ENCODE measurements at places on chromosomes 1 and 21.

- DNase-seq = no peak
Measured at GRCh38 chr1:238232084-238232710, 341.5 kb upstream of the ZP4 start.

GRCh38 chr1:5430911-5431697, 561.1 kb downstream of the NPHP4 start:
- no peak for DNase-seq

- peak; percentile 54 for DNase-seq
Measured at GRCh38 chr1:157092831-157093230, 6.8 kb downstream of the ETV3L start.

GRCh38 chr1:82598812-82599211, 798.1 kb downstream of the ADGRL2 start:
- DNase-seq = no peak

GRCh38 chr1:65265651-65266351, 43.5 kb upstream of the DNAJC6 start:
- DNase-seq = peak; percentile 58

DNA sequence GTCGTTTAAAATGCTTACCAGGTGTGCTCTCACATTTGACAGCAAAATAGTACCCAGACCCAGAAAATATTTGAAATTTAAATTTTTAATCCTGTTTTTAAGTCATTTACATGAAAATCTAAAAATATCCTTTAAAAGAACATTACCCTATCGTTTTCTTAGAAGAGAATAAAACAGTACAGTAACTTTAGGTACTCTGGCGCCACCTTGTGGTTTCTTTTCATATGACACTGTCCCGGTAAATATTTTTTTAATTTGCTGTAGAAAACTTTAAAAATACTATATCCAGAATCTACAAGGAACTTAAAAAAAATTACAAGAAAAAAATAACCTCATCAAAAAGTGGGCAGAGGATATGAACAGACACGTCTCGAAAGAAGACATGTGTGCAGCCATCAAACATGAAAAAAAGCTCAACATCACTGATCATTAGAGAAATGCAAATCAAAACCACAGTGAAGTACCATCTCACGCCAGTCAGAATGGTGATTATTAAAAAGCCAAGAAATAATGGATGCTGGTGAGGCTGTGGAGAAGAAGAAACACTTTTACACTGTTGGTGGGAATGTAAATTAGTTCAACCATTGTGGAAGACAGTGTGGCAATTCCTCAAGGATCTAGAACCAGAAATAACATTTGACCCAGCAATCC, 129.2 kb downstream of the RGS21 start:
- DNase-seq = no peak

GRCh38 chr1:182718311-182718710, 33.9 kb upstream of the RGS8 start:
- DNase-seq = no peak

DNA sequence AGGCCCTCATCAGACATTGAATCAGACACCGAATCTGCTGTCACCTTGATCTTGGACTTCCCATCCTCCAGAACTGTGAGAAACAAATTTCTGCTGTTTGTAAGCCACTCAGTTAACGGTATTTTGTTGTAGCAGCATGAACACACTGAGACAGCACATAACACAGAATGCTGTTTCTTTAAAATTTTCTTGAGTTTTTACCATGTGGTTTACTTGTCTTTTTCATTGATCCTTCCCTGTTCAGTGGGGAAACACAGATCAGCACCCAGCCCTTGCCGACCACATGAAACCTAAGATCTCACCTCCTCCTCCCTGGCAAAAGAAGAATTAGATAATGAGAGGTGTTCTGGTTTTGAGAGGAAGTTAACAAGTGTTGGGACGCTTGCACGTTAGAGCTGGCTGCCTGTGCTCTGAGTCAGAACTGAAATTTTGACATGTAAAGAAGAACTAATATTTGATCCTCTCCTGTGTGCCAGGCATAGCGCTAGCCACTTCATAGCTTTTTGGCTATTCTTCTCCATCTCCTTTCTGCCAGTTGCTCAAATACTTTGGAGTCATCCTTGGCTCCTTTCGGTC, 179.6 kb downstream of the DHRS3 start:
- DNase-seq = no peak

DNA sequence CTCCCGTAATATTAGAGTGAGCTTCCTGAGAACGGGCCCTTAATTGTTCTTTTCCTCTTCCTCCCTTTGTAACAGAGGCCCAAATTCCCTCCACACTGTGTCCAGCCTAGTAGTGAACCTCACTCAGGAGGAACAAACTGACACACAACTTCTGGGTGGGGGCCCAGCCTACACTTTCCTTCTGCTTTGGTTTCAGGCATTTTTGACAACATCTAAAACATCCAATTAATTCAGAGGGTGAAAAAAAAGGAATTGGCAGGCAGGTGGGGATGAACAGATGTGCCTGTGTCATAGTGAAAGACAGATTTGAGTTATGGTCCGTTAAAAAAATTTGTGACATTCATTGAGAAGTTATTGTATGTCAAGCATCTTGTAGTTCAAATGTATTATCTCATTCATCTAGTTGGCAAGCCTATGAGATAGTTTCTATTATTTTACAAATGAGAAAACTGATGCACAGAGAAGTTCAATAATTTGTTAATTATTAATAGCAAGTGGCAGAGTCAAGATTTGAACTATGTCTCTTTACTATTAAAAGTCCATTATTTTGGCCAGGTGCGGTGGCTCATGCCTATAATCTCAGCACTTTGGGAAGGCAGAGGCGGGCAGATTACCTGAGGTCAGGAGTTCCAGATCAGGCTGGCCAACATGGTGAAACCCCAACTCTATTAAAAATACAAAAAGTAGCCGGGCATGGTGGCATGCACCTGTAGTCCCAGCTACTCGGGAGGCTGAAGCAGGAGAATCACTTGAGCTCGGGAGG, 41.6 kb upstream of the LRIG2 start:
- no peak for DNase-seq

DNA sequence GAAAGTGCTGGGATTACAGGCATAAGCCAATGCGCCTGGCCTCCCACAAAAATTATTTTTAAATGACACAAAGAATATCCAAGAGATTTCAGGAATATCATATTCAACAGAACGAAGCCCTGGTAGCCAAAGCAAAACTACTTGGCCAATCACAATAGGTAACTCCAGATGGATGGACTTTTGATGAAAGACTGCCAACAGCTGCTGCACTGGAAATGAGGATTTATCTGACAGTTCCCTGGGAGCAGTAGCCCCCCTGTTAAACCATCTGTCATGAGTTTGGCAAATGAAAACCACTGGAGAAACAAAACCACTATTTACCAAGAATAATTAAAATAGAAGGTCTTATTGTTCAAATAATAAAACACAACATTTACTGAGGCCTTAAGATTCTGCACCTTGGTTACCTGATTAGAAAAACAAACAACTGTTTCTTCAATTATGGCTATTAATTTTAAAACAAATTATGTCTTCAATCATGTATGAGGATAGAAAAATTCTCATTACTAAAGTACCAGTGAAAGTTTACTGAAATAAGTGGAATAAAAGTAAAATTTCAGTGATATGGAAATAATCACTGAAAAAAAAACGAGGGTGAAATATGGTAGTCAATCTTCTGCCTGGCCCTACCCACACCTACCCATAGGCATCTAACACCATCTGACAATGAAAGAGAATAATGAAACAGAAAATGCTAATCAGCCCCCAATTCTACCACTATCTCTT, 34.3 kb upstream of the PSMG1 start:
- no peak for DNase-seq

- DNase-seq = no peak
Measured at GRCh38 chr1:86052948-86053698, 103.4 kb downstream of the COL24A1 start.

- DNase-seq = no peak
Measured at GRCh38 chr1:204278958-204279357, 65.2 kb upstream of the GOLT1A start.

DNA sequence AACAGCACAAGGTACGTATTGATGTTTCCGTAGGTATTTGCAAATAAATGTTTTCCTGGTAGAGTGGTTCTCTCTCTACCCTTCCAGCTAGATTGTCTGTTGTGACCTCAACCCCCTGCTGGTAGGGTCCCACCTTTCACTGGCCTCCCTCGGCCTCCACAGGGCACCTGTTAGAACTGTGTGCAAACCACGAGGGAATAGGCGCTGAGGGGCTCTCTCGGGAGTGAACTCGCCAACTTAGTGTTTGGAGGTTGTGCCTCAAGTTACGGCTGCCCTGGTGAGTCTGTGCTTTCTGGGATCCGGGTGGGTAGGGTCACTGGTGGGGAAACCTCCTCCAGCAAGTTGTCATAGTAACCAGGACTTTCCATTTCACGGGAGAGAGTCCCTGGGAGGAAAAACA, 204.7 kb upstream of the EDN2 start:
- DNase-seq = no peak

DNA sequence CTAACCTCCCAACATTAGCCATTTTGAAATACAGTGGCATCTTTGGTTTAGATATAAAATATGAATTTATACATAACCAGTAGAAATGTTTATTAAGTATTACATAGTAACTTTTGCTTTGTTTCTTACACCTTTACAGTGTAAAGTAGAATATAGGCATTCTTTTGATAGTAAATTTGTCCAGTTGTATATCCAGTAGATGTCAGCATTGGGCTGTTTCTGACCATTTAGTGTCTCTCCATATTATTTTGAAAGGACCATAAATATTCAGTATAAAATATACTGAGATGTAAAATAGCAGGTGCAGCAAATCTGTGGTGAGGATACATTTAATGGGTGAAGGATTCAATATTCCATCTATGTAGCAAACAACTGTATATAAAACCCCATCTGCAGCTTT, 115.8 kb upstream of the ZRANB2 start:
- DNase-seq = no peak

DNA sequence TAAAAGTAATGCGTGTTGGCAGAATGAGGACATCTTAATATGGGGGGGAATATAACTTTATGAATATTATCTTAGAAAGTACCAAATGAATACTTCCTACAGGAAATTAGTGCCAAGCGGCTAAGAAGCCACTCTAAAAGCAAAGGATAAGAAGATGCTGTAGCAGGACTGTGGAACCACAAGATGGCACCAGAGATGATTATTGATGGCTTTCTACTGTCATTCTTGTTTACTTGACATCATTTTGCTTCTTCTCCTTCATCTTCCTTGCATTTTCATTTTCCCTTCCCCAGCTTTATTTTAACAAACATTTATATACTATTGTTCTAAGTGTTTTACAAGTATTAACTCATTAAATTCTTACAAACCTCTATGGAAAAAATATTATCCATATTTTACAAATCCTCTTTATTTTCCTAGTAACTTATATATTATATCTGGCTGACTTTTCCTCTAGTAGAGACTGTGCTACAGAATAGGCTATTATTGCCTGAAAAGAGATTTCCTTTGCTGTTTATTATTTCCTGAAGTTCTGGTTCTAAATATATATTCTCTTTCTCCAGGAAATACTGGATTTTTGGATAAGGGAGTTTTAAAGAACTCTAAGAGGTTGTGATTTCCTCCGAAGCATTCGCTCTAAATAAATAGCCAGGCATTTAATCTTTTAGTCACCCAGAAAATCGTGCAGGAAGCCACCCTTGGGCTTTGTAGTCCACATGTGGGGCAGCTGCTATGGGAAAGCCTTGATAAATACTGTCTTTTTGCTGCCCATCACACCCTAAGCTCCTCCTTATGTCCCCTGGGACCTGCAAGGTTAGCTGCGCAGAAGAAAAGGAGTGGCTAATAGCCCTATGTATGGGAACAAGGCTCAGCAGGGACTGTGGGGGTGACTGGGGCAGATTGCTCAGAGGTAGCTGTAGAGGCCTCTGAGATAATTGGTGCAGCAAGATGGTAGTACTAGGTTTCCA, 69.8 kb downstream of the TPR start:
- DNase-seq = no peak

DNA sequence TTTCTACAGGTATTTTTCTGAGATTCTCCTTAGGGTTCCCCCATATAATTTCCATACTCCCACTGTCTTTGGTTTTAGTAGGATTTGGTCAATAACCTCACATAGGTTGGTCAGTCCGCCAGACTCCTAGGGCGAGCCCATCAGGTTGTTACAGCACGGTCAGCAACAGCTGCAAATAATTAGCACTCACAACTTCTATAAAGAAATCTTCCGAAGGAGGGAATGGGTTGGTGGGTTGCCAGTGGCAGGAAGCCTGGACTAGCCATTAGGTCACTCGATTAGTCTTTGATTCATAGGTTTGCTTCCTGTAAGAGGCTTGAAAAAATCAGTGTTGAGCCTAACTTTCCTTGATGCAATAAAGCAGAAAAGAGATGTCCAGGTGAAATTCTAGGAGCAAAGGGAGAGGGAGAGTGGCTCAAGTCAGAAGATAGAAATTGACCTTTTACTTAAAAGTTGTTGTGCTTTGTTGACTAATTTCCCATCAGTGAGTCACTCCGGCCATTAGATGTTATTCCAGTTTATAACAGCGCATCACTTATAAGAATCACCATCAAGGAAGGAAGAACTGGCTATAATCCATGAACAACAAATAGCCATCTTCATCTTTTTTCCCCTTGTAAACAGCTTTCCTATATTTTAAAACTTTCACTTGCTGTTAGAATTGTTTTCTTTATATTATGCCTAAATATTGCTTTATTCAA, 88.3 kb downstream of the TPR start:
- no peak for DNase-seq

- DNase-seq = no peak
Measured at GRCh38 chr1:56079391-56079790, 500.0 kb downstream of the PLPP3 start.

DNA sequence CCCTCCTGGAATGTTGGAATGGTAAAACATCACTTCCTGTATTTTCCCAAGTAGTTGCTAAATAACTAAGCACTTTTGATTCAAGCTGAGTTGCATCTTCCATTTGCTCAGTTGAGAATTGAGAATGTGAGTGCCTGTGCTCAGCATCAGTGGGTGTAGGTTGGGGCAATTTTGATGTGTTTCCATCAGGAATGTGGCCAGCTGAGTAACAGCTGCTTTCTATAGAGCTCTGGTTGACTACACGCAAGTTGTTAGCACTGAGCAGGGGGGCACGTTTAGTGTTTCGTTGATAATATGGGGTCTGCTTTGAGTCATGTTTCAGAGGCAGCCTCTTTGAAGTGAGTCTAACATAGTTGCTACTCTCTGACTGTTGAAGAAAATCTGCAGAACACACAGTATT, 41.5 kb downstream of the LRRC53 start:
- DNase-seq = no peak

DNA sequence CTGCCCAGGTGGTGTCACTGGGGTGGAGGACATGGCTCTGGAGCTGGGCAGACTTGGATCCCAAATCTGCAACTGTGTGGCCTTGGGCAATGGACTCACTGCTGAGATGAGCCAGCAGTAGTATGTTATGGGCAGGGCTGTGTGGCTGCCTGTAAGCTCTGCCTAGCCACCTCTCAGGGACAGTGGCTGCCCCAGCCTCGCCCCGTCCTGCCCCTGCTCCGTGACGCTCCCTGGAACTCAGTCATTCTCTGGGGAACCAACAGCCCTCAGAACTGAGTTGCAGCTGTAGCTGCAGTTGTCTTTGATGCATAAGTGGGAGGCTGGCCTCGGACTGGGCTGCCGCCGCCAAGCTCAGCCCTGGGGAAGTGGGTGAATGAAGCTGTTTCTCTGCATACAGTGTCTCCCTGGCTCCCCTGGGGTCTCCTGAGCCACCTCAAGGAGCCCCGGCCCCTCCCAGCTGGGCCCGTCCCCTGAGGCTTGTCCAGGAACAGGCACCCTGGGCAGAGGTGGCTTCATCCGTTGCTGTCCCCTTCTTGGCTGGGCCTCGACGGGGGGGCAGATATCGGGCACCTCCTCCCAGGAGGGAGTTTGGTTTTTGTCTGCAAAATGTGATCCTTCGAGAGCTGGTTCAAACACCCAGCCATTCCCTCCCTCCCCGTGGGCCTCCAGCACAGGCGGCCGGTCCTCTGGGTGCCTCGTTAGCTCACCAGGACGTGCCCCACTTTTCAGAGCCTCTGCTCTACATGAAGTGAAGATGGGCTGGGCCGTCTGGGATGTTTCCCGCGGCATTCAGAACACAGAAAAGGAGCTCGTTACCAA, 26.2 kb upstream of the PLCH2 start:
- no peak for DNase-seq

All from left ventricle myocardium inferior (tissue), 1 donor.